ENCODE measurements at places on chromosomes 16 and 17.

DNA sequence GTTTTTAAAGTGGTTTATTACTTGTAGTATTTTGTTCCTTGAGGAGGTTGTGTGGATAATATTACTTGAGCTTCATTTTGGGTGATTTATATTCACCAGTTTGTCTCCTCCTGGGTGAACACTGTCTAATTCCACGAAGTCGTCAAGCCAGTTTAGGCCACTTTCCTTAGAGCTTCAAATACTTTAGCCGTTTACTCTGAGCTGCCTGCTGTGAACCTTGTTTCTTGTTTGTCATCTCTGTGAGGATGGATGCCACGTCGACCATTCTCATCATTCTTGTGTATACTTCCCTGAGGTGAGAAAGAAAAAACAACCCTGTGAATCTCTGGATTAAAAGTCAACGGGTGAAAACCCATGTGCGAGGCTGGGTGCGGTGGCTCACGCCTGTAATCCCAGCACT is 9.0 kb downstream of the KRT24 start:
- DNase-seq = peak; percentile 46

DNA sequence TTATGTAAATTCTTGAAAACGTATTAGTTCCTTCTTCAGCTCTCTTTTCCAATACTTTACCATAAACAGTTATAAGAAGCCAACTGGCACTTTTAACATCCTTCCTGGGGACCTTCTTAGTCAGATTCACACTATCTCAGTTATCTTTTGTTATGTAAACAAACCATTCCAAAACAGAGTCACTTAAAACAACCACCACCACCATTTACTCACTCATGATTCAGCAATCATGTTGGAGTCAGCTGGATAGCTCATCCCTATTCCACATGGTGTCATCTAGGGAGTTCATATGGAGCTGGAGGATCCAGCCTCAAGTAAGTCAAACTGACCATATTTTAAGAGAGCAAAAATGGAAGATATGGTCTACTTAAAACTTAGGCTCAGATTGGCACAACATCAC is 240.3 kb upstream of the IRX3 start:
- DNase-seq = no peak

GRCh38 chr16:2814551-2815298 is 2.3 kb upstream of the PRSS21 start:
- DNase-seq = no peak

GRCh38 chr17:1229900-1230501 is 40.2 kb upstream of the BHLHA9 start:
- DNase-seq = no peak

DNA sequence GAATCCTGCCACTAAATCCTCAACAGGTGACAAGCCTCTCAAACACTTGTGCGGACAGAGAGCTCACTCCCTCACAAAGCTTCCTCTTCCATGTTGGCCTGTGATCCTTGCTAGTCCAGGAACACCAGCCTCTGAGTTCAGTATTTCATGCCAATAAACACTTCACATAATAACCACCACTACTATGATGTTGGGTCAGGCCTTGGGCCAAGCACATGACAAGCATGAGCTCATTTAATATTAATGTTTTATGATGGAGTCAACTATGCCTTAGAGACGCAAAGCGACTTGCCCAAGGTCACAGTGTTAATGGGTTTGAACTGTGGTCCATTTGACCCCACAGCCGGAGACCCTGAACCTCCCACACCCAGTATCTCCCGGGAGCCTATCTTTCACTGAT is 129.1 kb downstream of the GAS7 start:
- DNase-seq = no peak

- no peak for DNase-seq
Measured at GRCh38 chr17:32104158-32104557, 38.1 kb upstream of the RHOT1 start.
